NCI-H526 treated with DMSO at 0.1 percent for 48 hours (cell line): ENCODE measurements at places on chromosomes 4 and X.
A peak's percentile ranks its signal among the peaks of the same experiment; 100 is the strongest.

DNA sequence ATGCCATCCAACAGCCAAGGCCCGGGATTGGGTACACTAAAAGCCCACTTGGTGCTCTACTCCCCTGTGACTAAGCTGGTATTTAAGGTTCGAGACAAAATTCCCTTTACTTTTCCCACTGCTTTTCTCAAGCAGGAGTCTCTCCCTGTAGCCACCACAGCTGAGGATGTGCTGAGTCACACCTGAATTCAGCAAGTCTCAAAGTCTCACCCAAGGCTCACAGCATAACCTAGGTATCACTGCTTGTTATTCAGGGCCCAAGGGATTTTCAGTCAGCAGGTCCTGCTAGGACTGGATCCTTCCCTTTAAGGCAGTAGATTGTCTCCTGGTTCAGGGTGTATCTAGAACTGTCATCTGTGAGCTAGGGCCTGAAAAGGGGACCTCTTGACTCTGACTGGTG lies 39.2 kb downstream of the FMR1NB start:
- no peak for DNase-seq

DNA sequence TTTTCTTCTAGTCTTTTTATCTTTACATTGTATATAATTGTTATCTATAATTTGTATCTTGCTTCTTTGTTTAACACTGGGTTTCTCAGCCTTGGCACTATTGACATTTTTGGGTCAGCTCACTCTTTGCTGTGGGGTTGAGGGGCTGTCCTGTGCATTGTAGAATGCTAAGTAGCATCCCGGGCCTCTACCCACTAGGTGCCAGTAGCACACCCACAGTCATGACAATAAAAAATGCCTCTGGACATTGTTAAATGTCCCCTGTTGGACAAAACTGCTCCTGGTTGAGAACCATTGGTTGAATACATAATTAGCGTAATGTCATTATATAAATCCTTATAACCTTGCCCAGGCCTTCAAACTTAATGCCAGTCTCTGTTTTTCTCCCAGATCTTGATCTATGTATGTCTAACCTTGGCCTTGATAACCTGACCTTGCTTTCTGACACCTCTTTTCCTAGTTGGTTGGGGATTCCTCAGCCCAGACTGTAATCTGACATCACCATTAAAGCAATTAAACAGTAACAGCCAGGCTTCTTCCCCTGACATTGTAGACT lies 46.1 kb downstream of the DCX start:
- DNase-seq, result no peak

DNA sequence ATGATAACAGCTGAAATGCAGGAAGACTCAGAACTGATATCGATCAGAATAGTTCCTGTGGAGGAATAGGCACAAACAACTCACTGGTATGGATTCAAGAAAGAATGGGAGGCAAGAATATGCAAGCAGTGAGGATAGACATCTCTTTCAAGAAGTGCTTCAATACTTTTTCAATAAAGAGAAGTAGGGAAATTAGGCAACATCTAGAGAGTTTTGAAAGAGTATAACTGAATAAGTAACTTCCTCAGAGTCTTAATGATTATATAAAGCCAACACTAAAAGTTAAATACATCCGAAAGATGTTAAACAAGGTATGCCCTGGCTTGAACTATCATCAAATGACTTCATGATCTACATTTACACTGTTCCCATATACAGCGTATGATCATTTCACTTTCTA lies 1443.0 kb downstream of the PCDH7 start:
- no peak for DNase-seq

- no peak for DNase-seq
Measured at GRCh38 chrX:44267116-44267515, 76.4 kb downstream of the EFHC2 start.

GRCh38 chr4:37767546-37767945 lies 58.9 kb upstream of the PGM2 start:
- DNase-seq, result peak; percentile 7

GRCh38 chr4:13933191-13933590 lies 305.7 kb upstream of the BOD1L1 start:
- DNase-seq, result no peak

GRCh38 chr4:187017147-187017546 lies 293.5 kb upstream of the FAT1 start:
- DNase-seq, result no peak

DNA sequence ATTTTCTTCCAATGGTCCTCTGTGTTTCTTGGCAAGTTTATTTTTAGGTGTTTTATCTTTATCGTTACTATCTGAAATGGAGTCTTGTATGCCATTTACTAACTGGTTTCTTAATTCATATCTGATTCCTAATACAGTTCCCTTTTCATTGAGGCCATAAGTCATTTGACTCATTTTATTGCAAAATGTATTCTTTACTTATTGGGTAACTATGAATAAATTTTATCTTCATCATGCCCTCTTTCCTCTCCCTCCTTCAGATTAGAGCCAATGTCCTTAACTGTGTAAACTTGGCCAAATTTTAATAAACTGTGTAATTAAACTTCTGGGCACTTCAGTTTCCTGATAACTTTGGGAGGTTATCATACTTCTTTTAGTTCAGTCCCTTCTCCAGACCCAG lies 19.3 kb upstream of the MSMO1 start:
- no peak for DNase-seq

- no peak for DNase-seq
Measured at GRCh38 chrX:38811515-38812243, 10.4 kb downstream of the MID1IP1 start.

- DNase-seq, result no peak
Measured at GRCh38 chr4:112897543-112897942, 151.9 kb upstream of the ANK2 start.

DNA sequence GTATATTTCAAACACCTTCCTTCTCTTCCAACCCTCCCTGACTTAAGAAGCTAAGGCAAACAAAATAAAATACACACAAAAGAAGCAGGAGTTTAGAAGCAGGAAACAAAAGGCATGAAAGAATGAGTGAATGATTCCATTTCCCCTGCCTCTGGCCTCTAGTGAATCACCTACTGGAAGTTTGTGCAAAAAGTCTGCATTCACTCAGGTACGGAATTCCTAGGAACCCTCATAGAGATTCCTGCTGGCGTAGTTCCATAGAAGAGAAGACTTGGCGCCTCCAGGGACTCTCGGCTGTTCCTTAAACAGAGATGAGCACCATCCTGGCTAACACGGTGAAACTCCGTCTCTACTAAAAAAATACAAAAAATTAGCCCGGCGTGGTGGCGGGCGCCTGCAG lies 125.9 kb upstream of the TBL1X start:
- no peak for DNase-seq

DNA sequence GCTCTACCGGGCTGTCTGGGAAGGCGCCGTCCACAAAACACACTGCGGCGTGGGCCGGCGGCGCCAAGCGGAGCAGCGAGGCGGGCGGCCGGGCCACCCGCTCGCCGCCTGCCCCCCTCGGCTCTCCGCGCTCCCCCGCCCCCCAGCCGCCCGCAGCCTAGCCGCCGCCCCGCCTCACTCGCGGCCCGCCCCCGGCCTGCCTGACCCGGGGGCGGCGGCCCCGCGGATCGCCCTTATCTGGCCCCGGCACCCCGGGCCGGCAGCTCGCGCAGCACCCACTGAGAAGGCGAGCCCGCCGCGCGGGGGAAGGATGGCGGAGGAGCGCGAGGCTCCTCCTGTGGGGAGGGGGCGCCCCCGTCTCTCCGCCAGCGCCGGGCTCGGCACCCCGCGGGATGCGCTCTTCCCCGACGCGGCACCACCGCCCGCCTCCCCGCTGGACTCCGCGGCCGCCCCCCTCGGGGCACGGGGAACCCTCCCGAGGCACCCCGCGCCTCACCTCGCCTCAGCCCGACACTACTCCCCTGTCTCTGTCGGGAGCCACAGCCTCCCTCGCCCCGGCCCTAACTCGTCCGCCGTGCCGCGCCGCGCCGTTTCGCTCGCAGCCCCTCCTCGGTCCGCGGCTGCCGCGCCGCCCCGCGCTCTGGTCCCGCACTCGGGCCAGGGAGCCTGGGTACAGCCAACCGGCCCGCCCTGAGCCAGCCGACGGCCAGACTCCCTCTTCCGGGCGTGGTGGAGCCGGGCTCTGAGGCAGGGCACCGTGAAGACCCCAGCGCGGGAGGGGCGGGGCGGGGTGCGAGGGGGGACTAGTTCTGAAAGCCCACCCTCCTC lies 566 bp downstream of the ATP11C start:
- peak; percentile 49 for DNase-seq

DNA sequence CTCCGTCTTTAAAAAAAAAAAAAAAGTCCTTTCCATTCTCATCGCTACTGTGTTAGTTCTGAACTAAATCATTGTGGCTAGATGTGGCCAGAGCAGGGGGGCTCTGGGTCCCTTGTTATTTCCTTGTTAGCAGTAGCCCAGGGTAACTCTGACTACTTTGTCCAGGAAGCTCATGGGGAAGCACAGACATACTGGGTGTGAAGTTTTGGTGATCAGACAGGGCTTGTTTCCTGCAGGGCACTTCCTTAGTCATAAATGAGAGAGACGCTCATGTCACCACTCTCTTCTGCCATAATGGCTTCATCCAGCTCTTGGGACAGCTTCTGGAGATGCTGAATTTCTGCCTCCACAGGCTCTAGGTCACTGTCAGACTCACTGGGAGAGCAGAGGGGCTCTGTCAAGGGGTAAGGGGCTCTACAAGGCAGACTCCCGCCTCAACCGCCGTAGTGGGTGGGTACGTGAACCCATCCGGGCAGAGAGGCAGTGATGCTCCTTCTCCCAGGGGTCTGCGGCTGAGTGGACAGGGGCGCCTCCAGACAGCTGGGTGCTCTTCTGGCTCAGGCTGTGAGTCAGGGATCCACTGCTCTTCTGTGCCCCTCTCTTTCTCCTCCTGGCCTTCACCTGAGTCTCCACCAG lies 12.9 kb downstream of the STIM2 start:
- DNase-seq, result no peak

GRCh38 chrX:41119803-41120202 lies 34.6 kb downstream of the USP9X start:
- DNase-seq, result no peak

GRCh38 chrX:29090811-29091210 lies 503.6 kb downstream of the IL1RAPL1 start:
- peak; percentile 18 for DNase-seq

- peak; percentile 70 for DNase-seq
Measured at GRCh38 chrX:10634392-10635161, 14.2 kb upstream of the MID1 start.

DNA sequence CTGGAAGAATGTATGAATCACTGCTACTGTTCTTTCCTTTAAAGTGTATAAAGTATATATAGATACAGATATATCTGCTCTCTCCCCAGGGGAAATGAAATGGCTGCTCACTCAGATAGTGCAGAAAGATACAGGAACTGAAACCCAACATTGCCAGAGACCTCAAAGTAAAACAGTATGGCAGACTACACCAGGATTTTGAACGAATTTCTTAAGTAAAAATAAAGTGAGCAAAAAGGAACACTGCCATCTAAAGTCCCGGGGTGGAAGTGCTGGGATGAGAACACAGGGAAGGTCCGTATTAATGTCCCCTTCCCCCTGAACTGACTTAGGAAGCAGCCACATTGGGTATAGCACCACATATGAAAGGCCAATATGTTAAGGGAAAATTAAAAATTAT lies 93.4 kb downstream of the TMA16 start:
- no peak for DNase-seq

GRCh38 chrX:28472926-28473325 lies 114.3 kb upstream of the IL1RAPL1 start:
- no peak for DNase-seq

GRCh38 chrX:106894392-106894909 lies 8.7 kb downstream of the RIPPLY1 start:
- DNase-seq, result peak; percentile 27

- DNase-seq, result no peak
Measured at GRCh38 chr4:94926936-94927335, 169.2 kb downstream of the BMPR1B start.

GRCh38 chr4:99868126-99868596 lies 26.1 kb downstream of the LAMTOR3 start:
- DNase-seq, result no peak

DNA sequence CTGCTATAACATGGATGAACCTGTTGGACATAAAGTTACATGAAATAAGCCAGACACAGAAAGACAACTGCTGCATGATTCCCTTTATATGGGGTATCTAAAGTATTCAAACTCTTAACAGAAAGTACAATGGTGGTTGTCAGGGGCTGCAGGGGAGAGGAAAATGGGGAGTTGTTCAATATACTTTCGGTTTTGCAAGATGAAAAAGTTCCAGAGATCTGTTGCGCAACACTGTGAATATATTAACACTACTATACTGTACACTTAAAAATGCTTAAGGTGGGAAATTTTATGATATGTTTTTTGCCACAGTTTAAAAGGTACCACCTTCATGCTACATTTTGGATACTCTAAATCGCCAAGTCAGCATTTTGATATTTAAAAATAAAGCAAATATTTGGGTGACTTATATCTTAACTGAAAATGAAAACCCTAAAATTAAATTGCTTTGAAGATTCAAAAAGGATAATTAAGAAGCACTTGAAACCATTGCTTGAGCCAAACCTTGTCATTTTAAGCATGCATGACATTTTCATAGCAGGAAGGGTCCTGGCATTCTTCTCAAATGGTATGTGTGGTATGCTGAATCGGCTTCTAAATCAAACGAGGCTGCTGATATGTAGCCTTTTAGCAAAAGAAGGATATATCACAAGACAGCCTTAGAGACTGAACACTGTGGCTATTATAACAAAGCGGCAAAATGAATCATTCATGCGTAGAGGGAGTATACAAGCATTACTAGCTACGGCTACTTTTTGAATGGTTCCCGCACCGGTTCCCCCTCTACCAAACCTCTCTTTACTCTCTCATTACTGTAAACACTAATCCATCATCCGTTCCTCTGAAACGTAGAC lies 607.1 kb upstream of the DIPK2B start:
- DNase-seq, result no peak

DNA sequence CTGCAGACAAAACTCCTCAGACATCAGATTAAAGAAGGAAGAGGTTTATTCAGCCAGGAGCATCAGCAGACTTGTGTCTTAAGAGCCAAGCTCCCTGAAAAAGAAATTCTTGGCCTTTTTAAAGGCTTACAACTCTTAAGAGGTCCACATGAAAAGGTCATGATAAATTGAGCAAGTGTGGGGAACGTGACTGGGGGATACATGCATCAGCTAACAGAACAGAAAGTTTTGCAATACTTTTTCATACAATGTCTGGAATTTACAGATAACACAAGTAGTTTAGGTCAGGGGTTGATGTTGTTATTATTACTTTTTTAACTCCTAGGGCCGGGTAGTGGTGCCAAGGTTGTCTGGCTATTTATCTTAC lies 55.6 kb upstream of the RBMX start:
- DNase-seq, result no peak

- DNase-seq, result peak; percentile 55
Measured at GRCh38 chrX:110795645-110796406, at the start of gene CHRDL1. Gene CHRDL1, minus strand, starts transcription at chrX:110795817. Its CDS starts 3,636 bp downstream, at chrX:110792181.
